ENCODE measurements at places on chromosomes 4 and X.

DNA sequence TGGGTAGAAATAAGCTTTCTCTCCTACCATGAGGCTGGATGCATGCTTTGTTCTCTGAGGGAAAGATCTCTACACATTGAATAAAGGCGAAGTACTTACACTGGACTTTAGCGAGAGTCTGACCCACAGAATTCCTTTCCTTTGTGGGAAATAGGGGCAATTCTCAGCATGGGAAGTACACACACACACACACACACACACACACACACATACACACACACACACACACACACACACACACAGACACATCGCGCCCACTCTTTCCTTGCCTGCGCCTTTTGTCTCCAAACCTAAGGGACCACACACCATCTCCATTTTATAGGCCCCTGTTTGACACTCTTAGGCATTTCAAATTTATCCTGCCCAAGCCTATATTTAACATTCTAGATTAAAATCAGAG is 83.8 kb downstream of the LUZP4 start:
- DNase-seq = no peak

- DNase-seq = no peak
Observed at GRCh38 chr4:182231080-182231479, 12.1 kb upstream of the TENM3 start.

DNA sequence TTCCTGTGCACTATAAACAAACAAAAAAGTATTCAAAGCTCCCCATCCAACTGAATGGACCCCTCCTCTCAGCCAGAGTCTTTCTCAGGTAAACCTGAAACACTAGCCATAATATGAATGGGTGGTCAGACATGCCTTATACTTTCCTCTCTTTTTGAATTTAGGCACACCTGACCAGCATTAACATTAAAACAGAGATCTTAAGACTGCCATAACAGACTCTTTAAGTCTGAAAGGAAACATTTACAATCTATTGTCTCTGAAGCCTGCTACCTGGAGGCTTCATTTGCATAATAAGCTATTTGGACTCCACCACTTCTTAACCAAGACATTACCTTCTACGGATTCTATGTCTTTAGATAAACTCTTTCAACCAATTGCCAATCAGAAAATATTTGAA is 56.9 kb upstream of the SPIN4 start:
- no peak for DNase-seq

DNA sequence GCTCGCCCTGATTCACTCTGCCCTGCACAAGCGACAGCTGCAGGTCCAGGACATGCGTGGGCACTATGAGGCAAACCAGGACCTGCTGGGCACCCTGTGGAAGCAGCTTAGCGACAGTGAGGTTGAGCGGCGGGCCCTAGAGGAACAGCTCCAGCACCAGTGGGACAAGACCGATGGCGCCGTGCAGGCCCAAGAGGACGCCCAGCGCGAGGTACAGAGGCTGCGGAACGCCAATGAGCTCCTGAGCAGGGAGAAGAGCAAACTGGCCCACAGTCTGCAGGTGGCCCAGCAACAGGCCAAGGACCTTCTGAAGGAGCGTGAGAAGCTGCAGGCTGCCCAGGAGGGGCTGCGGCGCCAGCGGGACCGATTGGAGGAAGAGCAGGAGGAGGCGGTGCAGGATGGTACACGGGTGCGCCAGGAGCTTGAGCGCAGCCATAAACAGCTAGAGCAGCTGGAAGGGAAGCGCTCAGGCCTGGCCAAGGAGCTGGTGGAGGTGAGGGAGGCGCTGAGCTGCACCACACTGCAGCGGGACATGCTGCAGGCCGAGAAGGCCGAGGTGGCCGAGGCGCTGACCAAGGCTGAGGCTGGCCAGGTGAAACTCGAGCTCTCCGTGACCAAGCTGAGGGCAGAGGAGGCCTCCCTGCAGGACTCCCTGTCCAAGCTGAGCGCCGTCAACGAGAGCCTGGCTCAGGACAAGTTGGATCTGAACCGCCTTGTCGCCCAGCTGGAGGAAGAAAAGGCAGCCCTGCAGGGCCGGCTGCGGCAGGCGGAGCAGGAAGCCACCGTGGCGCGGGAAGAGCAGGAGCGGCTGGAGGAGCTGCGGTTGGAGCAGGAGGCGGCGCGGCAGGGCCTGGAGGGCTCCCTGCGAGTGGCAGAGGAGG is 12.8 kb downstream of the SMIM10L2A start:
- DNase-seq = no peak

GRCh38 chrX:22063284-22063683 is 31.2 kb downstream of the PHEX start:
- DNase-seq = no peak

GRCh38 chr4:21012851-21013331 is 312.6 kb downstream of the PACRGL start:
- DNase-seq = no peak

DNA sequence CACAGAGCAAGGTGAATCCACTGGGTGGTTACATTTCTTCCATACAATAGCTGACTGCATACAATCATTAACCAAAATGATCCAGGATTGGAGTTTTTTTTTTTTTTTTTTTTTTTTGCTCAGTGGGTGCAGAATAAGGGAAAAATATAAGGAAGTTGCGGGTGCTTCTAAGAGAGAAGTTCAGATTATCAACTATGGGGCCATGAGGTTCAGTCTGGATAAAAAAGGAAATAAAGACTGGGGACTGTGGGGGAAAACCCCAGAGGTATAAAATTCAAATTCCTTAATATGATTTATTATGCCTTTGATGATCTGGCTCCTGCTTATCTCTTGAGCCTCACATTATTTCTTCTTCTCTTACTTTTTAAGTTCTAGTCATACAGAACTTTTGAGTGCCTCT is 5.9 kb upstream of the EIF1AX start:
- DNase-seq = no peak

DNA sequence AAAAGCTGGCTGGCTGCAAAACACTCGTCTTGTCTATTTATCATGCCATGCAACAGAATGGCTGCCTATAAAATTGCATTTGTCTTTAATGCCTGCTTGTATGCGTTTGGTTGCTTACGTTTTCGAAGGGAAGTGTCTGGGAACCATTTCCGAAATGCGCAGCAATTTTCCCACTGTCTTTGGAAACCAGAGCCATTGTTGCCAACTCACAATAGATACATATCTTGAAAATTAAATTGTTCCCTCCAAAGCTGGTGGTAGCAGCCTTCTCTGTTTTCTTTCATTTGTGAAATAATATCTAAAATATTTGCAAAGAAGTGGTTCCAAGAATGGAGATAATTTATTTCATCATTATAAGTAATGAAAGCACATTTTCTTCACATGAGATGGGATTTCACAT is 53.4 kb downstream of the MAMLD1 start:
- no peak for DNase-seq

- DNase-seq = no peak
Observed at GRCh38 chrX:3820167-3820566, 106.7 kb upstream of the PRKX start.

DNA sequence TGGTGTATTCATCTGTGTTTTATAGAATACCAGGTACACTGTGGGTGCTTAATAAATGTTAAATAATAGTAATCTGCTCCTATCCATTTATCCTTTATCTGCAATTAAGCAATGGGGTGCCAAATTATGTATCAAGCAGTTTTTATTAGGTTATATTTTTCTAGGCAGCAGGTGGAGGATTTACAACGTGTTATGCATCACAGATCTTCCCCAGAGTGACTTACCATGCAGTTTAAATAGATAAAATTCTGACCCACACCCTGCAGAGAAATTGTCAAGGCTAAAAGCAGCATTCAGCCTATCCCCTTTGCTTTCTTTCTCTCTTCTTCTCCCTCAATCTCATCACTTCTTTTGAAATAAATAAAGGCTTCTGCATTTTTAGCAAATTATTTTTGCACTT is 306.4 kb downstream of the CXXC4 start:
- no peak for DNase-seq

DNA sequence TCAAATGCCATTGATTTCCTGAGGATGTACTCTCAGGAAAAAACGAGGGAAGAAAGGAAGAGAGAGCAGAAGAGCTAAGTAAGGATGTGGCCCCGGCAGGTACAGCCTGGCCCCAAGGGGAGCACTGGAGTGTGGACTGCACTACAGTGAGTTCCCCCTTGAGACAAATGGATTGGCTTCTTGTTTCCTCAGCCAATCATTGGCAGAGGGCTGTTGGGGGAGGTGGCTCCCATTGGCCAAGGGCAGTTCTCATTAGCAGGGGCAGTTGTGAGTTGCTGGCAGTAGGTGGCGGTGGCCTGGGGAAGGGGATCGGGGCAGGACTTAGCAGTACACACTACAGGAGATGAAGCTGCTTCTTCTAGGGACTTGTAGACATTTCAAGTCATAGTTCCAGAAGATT is 24.1 kb upstream of the OCIAD2 start:
- DNase-seq = no peak

GRCh38 chr4:127555106-127555505 is 77.7 kb upstream of the INTU start:
- no peak for DNase-seq

- no peak for DNase-seq
Observed at GRCh38 chrX:153829549-153829798, 870 bp downstream of the PDZD4 start.

DNA sequence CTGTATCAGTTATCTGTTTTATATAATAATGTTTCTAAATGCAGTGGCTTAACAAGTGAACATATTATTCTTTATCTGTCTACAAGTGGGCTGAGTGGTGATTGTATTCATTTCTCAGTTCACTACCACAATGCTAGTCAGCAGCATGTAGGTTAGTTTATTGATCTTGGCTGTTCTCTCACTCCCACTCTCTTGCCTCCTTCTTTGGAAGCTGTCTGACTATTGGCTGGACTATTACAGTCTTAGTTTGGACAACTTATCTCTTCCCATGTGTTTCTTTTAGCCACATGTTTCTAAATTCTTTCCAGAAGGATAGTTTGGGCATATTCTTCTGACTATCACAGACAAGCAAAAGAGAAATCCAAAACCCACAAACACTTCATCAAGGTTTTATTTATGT is 459.5 kb upstream of the AGA start:
- no peak for DNase-seq

GRCh38 chrX:33178690-33179089 is 32.7 kb downstream of the DMD start:
- DNase-seq = no peak

GRCh38 chrX:39678914-39679313 is 418.8 kb downstream of the BCOR start:
- DNase-seq = no peak

DNA sequence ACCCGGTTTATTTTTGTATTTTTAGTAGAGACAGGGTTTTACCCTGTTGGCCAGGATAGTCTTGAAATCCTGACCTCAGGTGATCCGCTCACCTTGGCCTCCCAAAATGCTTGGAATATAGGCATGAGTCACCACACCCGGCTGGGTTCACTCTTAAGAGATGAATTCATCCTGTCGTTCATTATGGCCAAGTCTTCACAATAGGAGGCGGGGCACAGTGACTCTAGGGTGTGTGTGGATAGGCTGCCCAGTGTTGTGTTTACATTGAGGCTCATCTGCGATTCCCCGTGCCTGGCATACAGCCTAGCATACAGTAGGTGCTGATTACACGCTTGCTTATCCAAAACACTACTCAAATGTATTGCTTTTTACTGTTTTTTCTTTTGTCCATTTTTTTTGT is 41.3 kb upstream of the IGFBP7 start:
- DNase-seq = no peak
